HFFc6 (cell line): ENCODE measurements at places on chromosomes 1 and 21.

DNA sequence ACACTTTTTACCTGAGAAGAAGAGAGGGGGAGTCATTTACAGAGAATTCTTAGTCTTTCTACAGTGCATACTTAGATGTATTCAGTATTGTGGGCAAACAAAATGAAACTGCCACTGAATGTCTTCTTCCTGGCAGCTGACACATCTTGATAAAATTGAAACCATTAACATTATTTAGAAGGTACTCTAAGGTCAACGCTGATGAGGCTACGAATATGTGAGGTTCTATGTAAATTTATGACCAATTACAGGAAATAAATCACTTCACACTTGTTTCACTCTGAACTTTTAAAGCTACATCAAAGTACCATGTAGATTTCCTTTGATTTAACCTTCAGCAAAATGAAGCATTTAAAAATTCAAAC lies 51.3 kb upstream of the GFI1 start:
- DNase-seq = no peak

DNA sequence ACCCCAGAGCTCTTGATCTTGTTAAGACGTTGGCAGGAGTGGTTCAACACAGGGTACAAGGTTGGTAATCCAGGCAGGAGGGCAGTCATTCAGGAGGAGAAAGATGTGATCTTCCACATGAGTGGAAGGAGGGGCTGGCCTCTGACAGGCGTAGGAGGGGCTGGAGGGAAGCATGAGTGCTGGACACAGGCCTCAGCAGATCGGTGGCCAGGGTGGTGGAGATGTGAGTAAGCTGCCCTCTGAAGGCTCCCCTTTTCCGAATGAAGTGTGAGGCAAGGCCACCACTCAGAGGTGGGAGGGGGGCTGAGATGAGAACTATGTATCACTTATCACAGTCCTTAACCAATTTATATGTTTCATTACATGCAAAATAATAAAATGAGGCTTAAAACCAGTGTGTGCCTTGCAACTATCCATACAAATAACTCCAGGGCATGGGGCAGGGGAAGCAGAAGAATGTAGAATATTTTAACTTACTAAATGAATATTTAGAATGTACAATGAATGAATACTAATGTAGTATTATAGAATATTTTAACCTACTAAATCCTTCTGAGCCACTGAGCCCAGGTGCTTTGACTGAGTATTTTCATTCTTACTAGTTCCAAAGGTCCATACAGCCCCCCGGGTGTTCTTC lies 103.5 kb upstream of the TLR5 start:
- DNase-seq = no peak

DNA sequence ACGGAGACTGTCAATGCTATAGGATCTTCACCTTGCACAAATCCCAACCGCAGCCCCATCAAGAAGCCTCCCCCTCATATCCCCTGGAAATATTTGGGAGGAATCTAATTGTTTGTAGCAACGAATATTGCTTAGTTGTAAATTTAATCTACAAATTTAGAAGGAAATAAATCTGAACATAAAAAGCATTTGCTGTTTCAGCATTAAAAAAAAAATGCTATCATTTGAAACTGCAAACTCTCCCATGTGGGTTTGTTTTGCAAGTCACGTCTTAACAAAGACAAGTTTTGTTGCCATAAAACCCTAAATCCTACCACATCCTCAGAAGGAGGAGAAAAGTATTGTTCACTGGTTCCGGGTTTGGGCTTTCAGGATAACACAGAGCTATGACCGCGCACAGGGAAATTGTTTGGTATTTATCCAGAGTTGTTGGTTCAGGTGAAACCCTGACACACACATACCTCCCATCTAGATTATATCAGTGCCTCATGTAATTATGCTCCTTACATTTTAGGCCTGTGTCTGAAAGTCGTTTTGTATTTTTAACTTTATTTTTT lies 279.6 kb downstream of the TM2D1 start:
- DNase-seq = no peak

DNA sequence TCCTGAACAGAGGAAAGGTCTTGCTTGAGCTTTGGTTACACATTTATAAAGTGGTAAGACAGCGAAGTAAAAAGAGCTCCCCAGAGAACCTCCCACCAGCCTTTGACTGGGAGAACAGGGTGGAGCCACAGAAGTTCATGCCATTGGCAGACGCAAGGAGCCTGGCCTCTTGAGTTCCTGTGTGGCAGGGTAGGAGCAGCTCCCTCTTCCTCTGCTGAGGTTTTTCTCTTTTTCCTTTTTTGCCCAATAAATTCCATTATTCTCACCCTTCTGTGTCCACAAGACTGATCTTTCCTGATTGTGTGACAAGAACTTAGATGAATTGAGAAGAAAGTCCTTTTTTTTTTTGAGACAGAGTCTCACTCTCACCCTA lies 4.3 kb downstream of the THEM4 start:
- DNase-seq = no peak

GRCh38 chr1:112575154-112575804 lies 43.7 kb downstream of the ST7L start:
- peak; percentile 90 for DNase-seq

- no peak for DNase-seq
Measured at GRCh38 chr1:184480736-184481135, 93.9 kb downstream of the C1orf21 start.

- no peak for DNase-seq
Measured at GRCh38 chr1:156495401-156496140, 5.0 kb downstream of the MEF2D start.

DNA sequence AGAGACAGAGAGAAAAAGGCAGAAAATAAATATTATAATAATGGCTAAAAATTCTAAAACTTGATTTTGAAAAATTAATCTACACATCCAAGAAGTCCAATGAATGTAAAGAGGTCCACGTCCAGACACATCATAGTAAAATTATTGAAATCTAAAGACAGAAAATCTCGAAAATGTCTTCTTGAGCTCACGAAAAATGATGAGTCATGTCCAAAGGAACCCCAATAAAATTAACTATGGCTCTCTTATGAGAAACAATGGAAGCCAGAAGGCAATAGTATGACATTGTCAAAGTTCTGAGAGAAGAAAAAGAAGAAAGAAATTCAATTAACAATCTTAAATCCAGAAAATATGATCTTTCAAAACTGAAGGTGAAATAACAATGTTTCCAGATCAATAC lies 84.6 kb downstream of the LRRIQ3 start:
- no peak for DNase-seq

DNA sequence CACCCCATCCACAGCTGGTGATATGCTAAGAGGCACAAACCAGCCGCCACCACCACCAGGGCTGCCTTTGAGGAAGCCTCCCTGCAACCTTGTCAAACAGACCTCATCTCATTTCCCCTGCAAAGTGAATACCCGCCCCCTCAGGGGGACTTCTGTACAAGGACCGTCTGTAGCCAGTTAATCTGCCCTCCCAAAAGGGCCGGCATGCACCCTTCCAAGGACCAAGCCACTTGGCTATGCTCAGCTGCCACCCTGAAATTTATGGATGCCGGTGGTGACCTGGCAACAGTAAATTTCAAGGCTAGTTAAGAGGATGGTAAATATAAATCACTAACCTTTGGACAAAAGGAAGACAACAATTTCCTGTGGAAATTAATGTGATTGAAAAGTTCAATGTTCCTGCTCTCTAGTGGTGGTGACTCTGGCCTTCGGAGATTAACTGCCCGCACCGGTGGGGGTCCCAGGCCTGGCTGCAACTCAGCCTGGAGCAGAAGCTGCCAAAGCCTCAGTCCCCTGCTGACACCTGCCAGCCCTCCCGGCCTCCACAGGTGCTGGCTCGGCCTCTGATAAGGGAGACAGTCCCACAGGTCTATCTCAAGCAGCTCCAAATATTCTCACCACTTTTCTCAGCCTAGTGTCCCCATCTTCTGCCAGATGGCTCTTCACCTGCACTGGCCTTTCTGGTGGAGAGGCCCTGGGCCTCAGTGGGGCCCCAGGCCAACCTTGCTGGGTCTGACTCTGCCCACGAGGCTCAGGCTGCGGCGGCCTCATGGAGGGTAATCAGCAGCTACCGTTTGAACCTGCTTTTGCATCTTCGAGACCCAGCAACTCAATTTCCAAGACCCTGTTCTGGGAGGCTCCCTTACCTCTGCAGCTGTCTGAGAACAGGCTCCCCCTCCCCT lies 12.2 kb downstream of the TMEM53 start:
- DNase-seq = no peak

DNA sequence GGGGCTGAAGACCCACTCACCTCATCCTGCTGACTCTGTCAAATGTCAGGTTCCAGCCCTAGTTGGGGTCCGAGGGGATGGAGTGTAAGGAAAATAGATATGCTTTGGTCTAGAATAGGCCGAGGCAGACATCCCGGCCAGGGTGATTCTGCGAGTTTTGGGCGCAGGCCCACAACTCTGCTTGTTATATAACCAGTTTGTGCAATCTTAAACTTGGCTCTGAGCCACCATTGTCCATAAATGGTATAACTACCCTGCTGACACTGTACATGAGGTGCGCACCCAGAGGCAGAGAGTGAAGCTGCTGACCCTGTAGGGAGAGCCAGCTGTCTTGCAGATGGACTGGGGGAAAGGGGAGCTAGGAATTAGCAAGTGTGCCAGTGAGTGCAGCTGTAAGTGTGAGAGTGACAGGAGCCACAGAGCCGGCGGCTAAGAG lies 1388.8 kb downstream of the AMY1C start:
- DNase-seq = no peak

GRCh38 chr1:224432672-224433040 lies 1.9 kb downstream of the WDR26 start:
- no peak for DNase-seq

- DNase-seq = peak; percentile 11
Measured at GRCh38 chr1:229848752-229849677, 218.0 kb upstream of the GALNT2 start.

DNA sequence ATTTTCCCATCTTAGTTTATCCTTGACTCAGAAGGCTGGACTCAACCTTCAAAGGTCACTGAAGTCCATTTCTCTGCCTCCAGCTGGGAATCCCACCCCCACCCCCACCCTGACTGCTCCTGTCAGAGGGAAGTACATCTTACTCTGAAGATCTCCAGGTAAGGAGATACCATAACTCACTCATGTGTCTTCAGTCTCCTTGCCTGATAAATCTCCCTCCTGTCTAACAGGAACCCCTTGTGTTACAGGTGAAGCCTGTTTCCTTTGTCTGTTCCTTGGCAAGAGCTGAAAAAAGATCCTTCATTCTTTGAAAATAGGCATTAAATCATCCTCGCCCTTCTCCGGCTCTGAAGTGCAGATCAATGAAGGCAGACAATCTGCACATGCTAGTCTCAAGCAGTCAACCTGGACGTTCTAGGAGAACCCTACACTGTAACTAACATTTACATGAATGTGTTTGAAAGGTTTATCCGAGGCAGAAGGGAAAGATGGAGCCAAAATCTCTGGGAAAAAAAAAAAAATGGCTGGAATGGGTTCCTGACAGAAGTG lies 250.6 kb downstream of the TM2D1 start:
- no peak for DNase-seq
